Activated CD8-positive, alpha-beta memory T cell treated with anti-CD3 and anti-CD28 coated beads for 48 hours (primary cell): ENCODE measurements at places on chromosomes 4 and X.

DNA sequence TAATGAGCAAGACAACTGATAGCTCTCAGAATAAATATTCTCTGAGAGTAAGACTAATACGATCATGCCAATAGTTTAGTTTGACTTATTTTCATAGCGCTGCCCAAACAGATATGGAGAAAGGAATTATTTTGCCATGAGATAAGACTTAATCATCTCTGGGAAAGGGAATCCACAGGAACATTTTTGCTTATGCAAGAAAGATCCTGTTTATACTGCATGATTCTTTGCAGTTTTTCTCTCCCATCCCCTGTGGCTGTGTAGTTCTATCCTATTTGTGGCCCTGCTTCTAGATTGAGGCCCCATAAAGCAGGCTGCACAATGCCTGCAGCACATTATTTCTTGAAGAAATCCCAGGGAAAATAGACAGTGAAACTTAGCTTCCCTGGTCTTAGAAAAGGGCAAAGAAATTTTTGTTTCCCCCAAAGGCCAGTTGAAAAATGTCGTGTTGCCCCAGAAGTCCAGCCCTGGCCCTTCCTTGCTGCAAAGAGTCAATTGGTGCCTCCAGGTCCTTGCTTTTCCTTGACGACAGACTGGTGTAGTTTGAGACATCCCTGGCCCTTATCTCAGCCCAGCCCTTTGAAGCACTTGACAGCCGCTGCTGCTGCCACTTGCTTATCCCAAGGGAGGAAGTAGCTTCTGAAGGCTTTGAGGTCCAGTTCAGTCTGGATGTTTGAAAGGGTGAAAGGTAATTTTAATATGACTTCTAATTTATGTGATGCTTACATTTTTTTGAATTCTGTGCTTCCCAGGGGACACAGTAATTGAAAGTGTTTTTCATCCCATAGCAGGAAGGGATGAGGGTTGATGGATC lies 45.0 kb upstream of the SH3RF1 start:
- no peak for DNase-seq

GRCh38 chrX:105211066-105211575 lies 9.4 kb downstream of the TEX13A start:
- no peak for DNase-seq

DNA sequence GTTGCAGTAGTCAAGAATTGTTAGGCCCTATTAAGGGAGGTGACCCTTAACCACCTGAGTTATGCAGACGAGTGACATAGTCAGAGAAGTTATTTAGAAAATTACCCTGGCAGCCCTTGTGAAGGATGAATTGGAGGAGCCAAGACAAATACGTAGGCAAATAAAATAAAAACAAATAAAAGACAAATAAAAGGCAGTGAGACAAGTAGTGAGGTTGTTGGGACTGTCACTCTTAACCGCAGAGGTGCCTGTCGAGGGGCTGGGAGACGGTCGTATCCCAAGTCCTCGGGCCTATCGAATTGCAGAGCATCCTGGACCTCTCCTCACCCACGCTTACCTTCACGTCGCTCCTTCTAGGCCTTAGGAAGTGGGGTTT lies 58.0 kb upstream of the ZC4H2 start:
- no peak for DNase-seq

DNA sequence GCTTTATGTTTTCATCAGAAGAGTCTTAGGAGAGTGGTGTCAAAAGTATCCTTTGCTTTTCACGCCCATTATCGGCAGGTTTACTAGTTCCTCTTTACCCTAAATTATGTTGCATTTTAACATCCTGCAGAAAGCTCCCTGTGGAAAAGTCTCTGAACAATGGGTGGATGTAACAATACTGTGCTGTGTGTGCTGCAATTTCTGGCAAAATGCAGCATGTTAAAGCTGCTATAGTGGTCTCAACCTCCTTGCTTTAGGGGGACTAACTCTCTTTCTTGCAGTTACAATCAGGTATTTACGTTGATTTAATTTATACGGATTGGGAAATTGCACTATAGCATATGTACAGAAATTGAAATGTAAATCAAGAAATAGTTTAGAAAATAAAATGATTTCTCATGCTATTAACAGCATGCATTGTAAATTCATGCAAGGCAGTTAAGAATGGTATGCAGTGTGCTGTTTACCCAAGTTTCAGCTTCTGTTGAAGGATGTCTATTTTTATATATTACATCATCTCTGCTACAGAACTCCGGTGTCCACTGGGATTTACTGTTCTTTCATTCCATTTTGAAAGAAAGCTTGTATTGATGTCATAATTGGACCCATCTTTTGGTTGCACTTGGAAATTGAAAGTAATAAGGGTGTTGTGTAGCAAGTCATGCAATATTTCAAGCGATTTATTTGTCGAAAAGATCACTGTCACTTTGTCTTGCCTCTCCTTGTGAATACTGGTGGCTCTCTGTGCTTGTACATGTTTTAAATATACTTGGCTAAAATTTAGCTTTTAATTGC lies 145.7 kb downstream of the RAPGEF2 start:
- DNase-seq, result no peak

- DNase-seq, result no peak
Measured at GRCh38 chr4:185840201-185840600, 28.2 kb upstream of the SORBS2 start.

DNA sequence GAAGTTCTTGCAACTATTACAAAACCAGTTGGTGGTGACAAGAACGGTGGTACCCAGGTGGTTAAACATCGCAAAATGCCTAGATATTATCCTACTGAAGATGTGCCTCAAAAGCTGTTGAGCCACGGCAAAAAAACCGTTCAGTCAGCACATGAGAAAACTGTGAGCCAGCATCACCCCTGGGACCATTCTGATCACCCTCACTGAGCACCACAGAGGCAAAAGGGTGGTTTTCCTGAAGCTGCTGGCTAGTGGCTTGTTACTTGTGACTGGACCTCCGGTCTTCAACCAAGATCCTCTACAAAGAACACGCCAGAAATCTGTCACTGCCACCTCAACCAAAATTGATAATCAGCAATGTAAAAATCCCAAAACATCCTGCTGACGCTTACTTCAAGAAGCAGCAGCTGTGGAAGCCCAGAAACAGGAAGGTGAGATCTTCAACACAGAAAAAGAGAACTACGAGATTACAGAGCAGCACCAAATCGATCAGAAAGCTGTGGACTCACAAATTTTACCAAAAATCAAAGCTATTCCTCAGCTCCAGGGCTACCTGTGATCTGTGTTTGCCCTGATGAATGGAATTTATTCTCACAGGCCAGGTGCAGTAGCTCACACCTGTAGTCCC lies 21.4 kb upstream of the SLC10A6 start:
- no peak for DNase-seq

GRCh38 chr4:39036172-39036571 lies 4.0 kb upstream of the TMEM156 start:
- no peak for DNase-seq

GRCh38 chr4:70678383-70678999 lies 9.8 kb upstream of the UTP3 start:
- DNase-seq, result no peak

- DNase-seq, result no peak
Measured at GRCh38 chr4:144509088-144510015, 136.6 kb upstream of the HHIP start.

GRCh38 chr4:7805533-7806337 lies 133.9 kb downstream of the AFAP1 start:
- no peak for DNase-seq

DNA sequence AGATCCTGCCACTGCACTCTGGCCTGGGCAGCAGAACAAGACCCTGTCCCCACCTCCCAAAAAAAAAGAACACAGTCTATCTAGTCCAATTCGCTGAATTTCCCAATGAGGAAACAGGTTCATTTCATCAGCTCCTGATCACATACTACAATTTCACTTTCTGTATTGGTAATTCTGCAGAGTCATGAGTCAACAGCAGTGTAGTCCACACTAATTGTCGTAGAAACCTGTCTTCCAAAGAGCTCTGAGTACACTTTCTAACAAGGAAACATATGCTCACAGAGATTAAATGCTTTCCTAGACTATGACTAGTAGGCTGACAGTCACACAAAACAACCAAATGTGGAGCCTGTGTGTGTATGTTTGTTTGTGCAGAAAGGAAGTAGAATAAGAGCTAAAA lies 91.9 kb downstream of the GPC4 start:
- DNase-seq, result no peak

DNA sequence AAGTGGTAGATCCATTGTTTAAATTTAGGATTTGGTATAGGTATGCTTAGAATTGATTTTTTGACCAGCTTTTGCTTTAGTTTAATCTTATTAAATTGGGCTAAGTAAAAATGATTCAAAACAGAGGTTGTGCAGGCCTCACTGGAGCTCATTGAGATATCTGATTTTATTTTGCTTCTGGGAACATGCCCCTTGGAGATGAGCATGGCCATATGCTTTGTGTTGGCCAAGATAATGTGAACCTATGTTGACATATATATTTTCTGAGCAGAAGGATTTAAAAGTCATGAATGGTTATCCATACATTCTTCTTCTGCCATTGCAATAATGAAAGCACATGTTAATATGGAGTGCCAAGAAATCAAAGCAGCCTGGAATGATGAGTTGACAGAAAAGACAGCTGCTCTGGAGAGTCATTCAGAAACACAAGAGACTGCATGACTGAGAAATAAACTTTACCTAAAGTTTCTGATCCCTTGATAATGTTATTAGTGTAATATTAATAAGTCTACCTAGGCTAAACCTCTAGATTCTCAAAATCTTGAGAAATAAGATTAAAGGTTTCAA lies 489.7 kb upstream of the GNPDA2 start:
- no peak for DNase-seq

DNA sequence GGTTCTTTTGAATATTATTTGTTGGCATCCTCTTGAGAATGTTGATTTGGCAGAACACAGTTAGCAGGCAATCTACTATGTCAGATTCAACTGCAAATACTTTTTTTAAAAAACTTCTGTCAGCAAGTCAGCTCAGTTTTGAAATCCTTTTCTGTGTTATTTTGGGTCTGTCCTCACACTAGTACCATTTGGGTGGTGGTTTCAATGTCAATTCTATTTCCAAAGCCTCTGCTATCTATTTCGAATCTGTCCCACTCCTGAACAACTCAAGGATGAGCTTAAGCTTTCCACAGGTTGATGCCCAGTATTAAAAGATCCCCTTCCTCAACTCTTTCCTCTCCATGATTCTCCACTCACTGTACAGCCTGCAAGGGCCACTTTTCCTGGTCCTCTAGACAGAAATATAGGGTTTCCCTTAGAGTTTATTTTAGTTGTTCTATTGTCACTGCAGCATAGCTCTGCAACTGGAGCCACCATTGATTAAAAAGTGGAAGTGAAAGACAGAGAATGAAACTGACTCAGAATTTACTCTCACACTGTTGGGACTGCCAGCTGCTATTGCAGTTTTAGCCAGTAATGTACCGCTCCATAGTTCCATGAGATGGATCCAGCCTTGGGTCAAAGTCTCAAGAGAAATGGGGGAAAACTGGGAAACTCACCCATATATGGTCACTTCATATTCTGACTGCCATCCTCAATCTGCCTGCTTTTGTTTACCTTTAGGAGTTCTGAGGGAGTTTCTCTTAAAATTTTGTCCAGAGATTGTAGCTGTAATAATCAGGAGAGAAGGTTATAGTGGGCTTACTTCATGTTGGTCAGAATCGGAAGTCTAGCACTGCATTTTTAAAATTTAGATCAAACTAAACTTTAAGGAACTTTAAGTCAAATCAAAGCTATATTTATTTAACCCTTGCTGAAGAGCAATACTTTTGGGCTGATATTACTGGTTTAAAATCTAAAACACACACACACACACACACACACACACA lies 14.6 kb downstream of the HDX start:
- no peak for DNase-seq

DNA sequence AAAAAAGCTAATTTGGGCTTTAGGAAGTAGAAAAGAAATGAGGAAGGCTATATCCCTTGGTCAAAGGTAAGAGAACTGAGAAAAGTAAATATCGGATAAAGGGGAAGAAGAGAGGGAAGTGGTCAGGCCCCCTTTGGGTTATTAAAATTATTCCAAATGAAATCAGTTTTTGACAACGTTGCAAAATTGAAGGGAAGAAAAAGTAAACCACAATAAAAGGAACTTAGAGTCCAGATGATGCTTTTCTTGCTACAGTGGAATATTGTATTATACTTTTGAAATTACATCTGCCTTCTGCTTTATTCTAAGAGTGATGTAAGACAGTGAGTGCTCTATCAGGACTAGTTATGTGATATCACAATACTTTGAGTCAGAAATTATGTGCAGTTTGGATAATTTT lies 59.4 kb upstream of the RBPJ start:
- no peak for DNase-seq

DNA sequence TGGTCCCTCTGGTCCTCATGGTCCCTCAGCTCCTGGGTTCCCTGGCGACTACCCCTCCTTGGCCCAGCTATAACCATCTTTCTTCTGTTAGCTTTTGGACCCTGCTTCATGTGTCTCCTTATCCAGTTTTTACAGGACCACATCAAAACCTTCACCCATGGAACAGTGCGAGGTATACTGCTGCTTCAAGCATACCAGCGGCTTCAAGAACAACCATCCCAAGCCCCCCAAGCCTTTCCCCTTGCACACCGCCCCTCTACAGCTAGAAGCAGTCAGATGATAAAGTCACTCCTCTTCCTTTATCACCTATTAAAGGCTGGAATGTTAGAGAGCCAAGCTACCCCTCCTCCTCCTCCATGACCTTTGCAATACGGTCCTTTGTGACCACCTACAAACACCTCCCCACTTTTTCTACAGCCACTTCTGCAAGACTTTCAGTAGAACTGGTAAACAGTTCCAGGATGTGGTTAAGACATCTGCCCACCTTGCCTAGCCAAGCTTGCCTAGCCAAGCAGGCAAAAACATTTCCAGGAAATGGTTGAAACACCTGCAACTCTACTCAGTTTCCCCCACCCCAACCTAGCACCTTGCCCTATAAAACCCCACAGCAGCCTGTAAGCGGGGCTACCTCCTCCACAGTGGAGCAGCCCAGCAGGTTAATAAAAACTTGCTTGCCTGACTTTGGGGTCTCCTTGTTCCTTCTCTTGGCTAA lies 125.7 kb downstream of the ZC4H2 start:
- DNase-seq, result no peak

DNA sequence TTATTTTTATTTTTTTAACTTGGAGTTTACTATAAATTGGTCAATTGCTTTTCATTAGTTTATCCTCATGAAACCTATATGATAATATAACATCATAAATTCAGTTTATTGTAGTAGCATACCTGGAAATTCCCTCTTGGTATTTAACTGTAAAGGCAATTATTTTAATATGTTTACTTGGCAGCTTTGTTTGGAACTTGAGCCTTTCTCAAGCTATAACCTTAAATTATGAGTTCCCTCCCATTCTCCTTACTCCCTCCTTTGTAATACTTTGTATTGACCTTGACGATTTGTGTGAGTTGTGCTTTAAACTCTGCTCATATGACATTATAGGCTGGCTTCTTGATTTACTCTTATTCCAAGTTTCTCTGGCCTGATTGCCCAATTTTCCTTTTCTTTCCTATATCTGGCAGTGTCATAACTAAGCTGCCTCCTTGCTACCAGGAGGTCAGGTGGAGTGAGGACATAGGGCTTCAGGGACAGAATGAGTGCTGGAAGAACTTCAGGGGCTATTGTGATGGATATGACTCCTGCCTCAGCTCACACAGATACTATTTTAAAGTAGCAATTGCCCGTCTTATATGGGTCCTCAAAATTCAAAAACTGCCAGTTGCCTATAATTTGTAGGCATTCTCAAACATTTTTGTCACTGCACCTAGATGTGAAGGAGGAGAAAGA lies 77.7 kb downstream of the RAP1GDS1 start:
- no peak for DNase-seq

GRCh38 chr4:34250562-34250961 lies 1993.8 kb downstream of the ARAP2 start:
- DNase-seq, result no peak

GRCh38 chrX:2781698-2782097 lies 29.9 kb downstream of the XG start:
- DNase-seq, result no peak
